ENCODE measurements at places on chromosomes 1 and 21. TPM values are rescaled to one million over a fixed set of nuclear protein-coding genes. Genes with fewer than 3 reads are reported as not detected.

DTL gene
- total RNA-seq: 41.0 TPM

GRCh38 chr1:180811886-180812285 is 100.8 kb upstream of the KIAA1614 start:
- H3K4me3 ChIP-seq: no peak overlapping the region
- H3K27me3 ChIP-seq: no peaks in the 10 kb centered on the region
- H3K36me3 ChIP-seq: no peaks in the 10 kb centered on the region
- DNase-seq: no peak

FAM163A gene
- total RNA-seq: not detected

BNIPL gene
- 0.86 TPM for total RNA-seq

DNA sequence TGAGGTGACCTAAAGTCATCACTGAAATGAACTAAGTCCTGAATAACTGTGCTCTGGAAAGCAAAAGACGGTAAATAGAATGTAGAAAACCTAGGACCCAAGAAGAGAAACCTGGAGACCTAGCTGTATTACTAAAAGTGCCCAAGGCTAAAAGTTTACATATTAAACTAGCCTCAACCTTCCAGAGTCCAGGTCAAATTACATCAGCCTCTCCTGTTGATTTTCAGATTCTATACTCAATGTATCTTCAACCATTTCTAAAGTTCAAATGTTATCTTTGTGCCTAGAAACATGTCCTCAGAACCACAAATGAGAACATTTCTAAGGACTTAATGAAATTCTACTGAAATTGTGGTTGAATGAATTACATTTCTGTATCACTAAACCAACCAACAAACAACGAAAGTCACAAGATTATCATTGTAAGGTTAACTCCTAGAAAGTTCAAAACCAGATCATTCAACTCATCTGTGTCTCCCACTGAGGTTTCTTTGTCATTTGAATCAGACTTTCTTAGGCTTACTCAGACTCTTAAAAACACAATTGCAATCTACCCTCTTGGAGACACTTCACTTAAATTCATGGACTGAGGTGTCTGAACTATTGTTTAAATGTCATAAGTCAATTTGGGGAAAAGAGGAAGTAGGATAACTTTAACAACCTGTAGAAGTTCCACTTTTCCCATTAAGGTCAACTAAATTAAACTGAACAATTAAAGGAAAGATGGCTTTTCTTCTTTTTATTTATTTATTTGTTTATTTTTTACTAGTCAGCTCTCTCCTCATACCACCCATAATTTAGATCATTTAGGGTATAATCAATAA is 207.7 kb downstream of the BARHL2 start:
- no peaks in the 10 kb centered on the region for H3K36me3 ChIP-seq
- H3K4me1 ChIP-seq: no peaks in the 10 kb centered on the region
- H3K27ac ChIP-seq: no peak overlapping the region
- peaks cover 21% of the 10 kb centered on the region for H3K27me3 ChIP-seq
- H3K4me3 ChIP-seq: no peak overlapping the region
- no peak for DNase-seq

RHOU gene
- 4.0 TPM for total RNA-seq

GJA9 gene
- total RNA-seq: not detected

DNA sequence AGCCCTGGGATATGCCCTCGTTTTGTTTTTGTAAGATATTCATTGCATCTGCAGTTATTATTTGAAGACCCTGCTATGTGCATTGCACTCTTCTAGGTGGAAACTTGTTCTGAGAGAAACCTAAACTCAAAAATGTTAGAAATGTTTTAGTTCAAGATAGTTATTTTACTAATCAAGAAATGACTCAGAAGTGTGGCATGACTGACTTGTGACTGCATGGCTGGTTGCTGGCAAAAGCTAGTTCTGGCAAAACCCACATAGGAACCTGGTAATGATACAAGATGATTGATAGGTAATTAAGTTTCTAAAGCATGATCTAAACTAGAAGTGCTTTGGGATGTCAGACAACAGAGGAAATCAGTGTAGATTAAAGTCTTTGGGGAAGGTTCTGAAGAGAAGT is 33.8 kb upstream of the NFASC start:
- no peaks in the 10 kb centered on the region for H3K36me3 ChIP-seq
- H3K4me1 ChIP-seq: no peaks in the 10 kb centered on the region
- no peak overlapping the region for H3K4me3 ChIP-seq
- H3K27me3 ChIP-seq: peaks cover 39% of the 10 kb centered on the region
- no peak for DNase-seq

DNA sequence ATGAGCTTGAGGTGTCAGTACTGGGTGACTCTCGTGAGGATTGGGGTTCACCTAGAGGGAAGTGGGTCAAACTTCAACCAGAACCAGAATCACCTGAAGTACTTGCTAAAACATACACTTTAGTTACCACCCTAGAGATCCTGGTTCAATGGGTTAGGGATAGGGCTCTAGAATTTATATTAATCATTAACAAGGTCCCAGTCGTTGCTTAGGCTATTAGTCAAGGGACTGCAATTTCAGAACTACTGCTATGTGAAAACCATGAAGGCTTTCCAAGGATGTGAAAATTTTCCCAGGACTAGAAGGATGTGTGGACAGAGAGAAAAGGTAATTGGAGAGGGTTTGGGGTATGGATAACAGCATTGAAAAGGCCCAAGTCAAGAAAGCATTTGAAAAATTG is 162.6 kb downstream of the GRIK1 start:
- H3K4me3 ChIP-seq: no peak overlapping the region
- no peaks in the 10 kb centered on the region for H3K36me3 ChIP-seq
- DNase-seq: no peak
- H3K27ac ChIP-seq: no peak overlapping the region
- no peaks in the 10 kb centered on the region for H3K4me1 ChIP-seq

DNA sequence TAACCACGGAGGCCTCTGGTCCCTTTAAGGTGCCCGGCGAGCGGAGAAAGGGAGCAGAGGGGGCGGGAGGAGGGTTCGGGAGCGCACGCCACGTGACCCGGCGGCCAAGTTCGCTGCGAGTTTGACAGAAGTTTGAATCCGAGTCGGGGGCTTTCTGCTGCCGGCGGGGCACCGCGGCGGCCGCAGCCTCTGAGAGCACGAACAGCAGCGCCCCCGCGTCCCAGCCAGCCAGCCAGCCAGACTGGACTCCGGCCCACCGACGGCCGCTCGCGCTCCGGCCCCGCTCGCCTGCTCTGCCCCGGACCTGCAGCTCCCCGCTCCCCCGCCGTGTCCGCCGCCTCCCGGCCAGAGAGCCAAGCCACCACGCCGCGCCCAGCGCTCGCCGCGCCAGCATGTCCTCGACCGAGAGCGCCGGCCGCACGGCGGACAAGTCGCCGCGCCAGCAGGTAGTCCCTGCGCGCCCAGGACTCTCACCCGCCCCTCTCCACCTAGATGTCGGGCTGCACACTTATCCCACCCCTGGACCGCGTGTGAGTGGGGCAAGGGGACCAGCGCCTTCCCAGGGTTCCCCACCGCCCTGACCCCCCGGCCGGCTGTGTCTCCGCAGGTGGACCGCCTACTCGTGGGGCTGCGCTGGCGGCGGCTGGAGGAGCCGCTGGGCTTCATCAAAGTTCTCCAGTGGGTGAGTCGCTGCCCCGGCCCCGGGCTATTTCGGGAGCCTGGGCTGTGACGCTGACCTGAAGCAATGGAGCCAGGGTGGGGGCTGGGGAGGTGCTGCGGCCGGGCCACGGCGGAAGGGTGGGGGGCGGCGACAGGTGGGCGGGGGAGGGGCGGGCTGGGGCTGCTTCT is at the start of gene SYPL2:
Gene SYPL2, plus strand, starts transcription at position 95 of the 849 bp plus-strand sequence. Its CDS starts 298 bp downstream, at position 393.
- no peak for DNase-seq
- no peaks in the 10 kb centered on the region for H3K36me3 ChIP-seq
- H3K4me1 ChIP-seq: peaks cover 10% of the 10 kb centered on the region
- H3K27me3 ChIP-seq: peaks cover 25% of the 10 kb centered on the region

DNA sequence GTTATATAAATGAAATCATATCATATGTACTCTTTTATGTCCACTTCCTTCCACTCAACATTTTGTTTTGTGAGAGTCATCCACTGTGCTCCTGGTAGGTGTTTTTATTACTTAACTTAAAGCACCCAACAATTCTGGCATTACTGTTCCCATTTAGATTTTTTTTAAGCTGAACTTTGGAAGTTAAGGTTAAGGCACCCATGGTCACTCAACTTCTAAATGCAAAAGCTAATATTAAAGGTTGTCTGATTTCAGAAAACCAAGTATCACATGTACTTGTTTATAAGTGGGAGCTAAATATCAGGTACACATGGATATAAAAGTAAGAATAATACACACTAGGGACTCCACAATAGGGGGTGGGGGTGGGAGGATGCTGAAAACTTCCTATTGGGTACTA is 42.7 kb downstream of the SCMH1 start:
- H3K27ac ChIP-seq: no peak overlapping the region
- H3K4me1 ChIP-seq: no peaks in the 10 kb centered on the region
- no peak for DNase-seq
- H3K27me3 ChIP-seq: no peaks in the 10 kb centered on the region
- H3K36me3 ChIP-seq: no peaks in the 10 kb centered on the region
- no peak overlapping the region for H3K4me3 ChIP-seq

OR6K3 gene
- total RNA-seq: not detected

TDRD10 gene
- not detected for total RNA-seq

ADAMTS1 gene
- total RNA-seq: 0.98 TPM

TRIM46 gene
- 3.8 TPM for total RNA-seq

- H3K27ac ChIP-seq: no peak overlapping the region
- DNase-seq: no peak
Observed at GRCh38 chr1:232110281-232111090, 483.9 kb downstream of the DISC1 start.

AMY1C gene
- not detected for total RNA-seq

- no peaks in the 10 kb centered on the region for H3K4me1 ChIP-seq
- H3K27ac ChIP-seq: no peak overlapping the region
- H3K4me3 ChIP-seq: no peak overlapping the region
- H3K27me3 ChIP-seq: no peaks in the 10 kb centered on the region
Observed at GRCh38 chr1:197441999-197442414, 174.0 kb downstream of the CRB1 start.

DNA sequence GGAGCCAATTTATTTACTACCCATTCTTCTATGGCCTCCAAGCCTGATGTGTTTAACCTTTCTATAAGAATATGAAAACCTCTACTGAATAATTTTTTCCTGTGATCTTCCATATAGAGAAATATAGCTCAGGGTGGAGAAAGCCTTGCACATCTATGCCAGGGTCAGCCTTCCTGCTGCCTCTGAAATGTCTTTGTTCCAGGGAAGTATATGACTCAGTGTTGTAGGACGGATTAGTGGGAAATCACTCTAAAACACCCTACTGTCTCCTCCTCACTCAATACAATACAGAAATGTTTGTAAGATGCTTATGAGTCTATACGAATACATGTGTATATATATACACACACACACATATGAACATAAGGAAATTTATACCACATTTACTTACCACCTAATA is 1044.9 kb downstream of the BRINP3 start:
- no peaks in the 10 kb centered on the region for H3K27me3 ChIP-seq
- no peaks in the 10 kb centered on the region for H3K36me3 ChIP-seq
- no peak overlapping the region for H3K27ac ChIP-seq

- H3K36me3 ChIP-seq: no peaks in the 10 kb centered on the region
- DNase-seq: no peak
- peaks cover 55% of the 10 kb centered on the region for H3K4me1 ChIP-seq
- no peak overlapping the region for H3K4me3 ChIP-seq
- no peaks in the 10 kb centered on the region for H3K27me3 ChIP-seq
Observed at GRCh38 chr1:24540906-24541710, 14.8 kb upstream of the NCMAP start.

GRCh38 chr1:188188317-188188716 is 1359.6 kb downstream of the PLA2G4A start:
- H3K4me1 ChIP-seq: no peaks in the 10 kb centered on the region
- H3K27me3 ChIP-seq: no peaks in the 10 kb centered on the region
- no peak for DNase-seq
- H3K36me3 ChIP-seq: no peaks in the 10 kb centered on the region

DNA sequence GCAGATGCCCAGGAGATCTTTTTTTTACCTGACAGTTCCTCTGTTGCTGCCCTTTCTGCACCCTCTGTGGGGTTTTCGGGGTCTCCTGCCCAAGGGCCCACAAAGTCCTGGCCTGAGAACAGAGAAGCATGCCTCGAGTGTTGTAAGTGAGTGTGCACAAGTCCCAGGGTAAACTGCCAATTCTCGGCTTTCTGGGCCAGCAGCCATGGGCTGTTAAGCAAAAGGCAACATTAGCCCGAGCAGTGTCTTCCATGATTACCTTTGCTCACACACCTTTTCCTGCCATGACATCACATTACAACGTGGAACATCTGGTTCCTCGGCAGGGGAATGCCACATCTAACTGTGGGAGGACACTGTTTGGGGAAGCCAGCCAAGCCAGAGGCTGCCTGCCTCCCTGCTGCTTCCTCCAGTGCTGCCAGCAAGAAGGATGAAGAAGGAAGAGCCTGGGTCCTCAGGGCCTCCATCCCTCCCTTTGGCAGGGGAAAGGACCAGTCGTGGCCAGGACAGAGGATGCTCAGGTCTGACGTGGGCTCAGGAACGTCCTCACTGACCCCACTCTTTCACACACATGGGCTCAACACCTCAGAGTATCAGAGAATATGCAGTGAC is 485.9 kb downstream of the OMA1 start:
- peaks cover 3% of the 10 kb centered on the region for H3K27me3 ChIP-seq
- no peak overlapping the region for H3K4me3 ChIP-seq
- H3K36me3 ChIP-seq: no peaks in the 10 kb centered on the region
- H3K4me1 ChIP-seq: no peaks in the 10 kb centered on the region
- H3K27ac ChIP-seq: no peak overlapping the region
- DNase-seq: no peak

- H3K27ac ChIP-seq: peak overlapping the region; percentile 86
- no peaks in the 10 kb centered on the region for H3K27me3 ChIP-seq
- H3K36me3 ChIP-seq: peaks cover 49% of the 10 kb centered on the region
- H3K4me3 ChIP-seq: peak overlapping the region; percentile 96
Observed at GRCh38 chr1:1400576-1401456, 1.7 kb upstream of the CCNL2 start.

PALMD gene
- total RNA-seq: 0.12 TPM

TNNT2 gene
- total RNA-seq: 2.0 TPM

GRCh38 chr1:244429818-244430217 is 21.9 kb downstream of the ADSS2 start:
- H3K4me1 ChIP-seq: no peaks in the 10 kb centered on the region
- H3K27ac ChIP-seq: no peak overlapping the region
- no peak for DNase-seq
- no peaks in the 10 kb centered on the region for H3K27me3 ChIP-seq
- no peaks in the 10 kb centered on the region for H3K36me3 ChIP-seq

DNA sequence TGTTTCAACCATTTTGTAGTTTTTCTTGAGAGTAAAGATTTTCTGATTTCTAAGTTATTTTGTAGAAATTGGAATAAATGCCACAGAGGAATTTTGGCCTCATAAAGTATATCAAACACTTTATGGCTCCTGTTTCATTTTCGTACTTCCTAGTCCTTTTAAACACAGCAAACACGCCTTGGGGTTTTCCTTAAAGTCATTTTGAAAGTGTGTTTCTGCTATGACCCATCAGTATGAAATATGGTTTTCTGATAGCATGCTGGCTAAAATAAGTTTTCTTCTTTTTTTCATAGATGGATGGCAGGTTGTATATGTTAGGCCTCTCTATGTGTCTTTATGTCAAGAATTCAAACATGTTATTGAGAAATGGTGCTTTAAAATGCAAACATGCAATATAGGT is 940.1 kb upstream of the TMPRSS15 start:
- H3K27me3 ChIP-seq: no peaks in the 10 kb centered on the region
- no peak overlapping the region for H3K27ac ChIP-seq
- no peaks in the 10 kb centered on the region for H3K36me3 ChIP-seq
- H3K4me3 ChIP-seq: no peak overlapping the region

GRCh38 chr1:4854367-4854766 is 200.0 kb downstream of the AJAP1 start:
- H3K36me3 ChIP-seq: no peaks in the 10 kb centered on the region
- no peaks in the 10 kb centered on the region for H3K4me1 ChIP-seq
- no peak for DNase-seq
- H3K4me3 ChIP-seq: no peak overlapping the region
